Osteocyte (in vitro differentiated cells): ENCODE measurements at places on chromosomes 2 and 18. TPM values are rescaled to one million over a fixed set of nuclear protein-coding genes. Genes with fewer than 3 reads are reported as not detected.

DNA sequence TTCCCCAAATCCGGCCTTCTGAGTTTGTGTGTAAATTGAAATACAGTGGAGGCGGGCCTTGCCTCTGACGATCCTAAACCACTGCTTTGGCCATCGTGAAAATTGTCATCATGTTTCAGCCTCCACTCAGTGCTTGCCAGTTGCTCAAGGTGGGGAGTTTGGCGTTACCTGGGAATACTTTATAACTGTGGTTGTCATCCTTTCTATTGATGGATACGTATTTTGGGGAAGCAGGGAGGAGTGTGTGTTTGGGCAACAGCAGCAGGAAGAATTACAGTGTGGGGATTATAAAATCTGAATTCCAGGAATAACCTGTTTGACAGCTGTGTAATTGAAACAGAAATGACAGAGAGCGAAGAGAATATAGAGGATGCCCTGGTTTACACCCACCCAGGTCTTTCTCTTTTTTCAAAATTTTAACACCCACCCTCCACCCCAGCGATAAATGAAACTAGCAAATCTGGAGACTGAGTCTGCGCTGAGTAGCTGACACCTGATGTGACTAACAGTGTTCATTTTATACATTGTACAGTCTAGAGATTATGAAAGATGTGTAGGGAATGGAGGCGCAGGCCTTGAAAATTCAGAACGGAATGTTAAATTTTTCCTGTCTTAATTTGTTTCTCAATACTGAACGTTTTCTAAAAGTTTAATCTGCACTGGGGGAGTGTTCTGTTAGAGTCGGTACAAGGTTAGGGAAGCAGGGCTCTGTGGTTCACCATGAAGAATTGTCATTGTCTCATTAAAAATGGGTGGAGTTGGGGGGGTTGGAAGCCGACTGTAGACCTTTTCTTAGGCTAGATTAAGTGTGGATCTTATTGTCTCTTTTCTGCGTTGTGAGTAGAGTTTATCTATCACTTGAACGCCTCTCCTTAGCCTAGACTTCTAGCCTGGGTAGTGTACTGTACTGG lies 1.6 kb downstream of the MAP4K4 start:
- DNase-seq, result no peak

Gene INPP1
- 17.3 and 18.2 TPM in 2 replicates for total RNA-seq

Gene DLGAP1
- 0.05 TPM in 1 of 2 replicates, not detected in the other for total RNA-seq

GRCh38 chr2:153663371-153663770 lies 184.8 kb upstream of the RPRM start:
- no peak for DNase-seq

DNA sequence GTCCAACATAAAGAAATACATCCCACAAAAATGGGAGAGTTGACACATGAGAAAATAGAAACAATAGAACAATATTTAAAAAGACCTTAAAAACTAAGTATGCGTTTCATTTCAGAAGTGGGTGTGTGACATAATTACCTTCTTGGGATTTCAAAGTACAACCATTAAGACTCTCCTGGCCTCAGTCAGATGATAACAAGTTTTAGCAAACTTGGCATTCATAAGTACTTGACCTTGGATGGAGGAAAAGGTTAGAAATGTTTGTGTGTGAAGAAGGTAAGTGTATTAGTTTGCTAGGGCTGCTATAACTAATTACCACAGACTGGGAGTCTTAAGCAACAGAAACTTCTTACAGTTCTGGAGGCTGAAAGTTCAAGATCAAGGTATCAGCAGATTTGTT lies 4.9 kb upstream of the NGEF start:
- no peak for DNase-seq

GRCh38 chr2:23207871-23208270 lies 177.1 kb upstream of the KLHL29 start:
- peak; percentile 32 for DNase-seq

DNA sequence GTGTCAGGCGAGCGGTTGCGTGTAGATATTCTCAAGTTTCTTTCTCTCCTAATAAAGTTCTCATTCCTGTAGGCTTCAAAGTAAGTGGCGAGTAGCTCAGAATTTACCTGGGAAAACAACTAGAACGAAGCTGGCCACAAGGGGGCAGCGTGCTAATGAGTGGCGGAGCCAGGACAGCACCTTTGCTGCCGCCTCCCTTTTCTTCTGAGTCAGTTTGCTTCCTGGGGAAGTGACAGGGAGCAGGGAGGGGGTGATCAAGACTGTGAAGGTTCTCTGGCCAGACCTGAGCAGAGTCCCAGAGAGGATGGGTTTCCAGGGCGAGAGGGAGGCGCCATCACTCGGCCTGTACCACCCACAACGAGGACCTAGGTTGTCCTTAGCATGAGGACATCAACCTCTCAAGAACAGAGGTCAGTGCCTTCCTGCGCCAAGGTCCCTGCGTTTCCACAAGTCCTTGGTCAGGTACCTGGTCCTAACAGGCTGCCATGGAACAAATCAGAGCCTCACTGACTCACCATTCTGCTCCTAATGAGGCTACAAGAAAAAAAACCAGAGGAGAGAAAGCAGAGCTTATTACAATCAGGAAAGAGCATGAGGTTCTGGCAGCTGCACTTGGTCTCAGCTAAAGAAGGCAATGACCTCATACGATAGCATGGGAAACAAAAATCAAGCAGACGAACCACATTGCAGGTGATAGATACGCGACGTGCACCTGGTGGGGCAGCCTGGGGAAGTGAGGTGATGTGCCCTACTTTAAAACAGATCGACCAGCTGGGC lies 98.7 kb downstream of the PLB1 start:
- peak; percentile 92 for DNase-seq

DNA sequence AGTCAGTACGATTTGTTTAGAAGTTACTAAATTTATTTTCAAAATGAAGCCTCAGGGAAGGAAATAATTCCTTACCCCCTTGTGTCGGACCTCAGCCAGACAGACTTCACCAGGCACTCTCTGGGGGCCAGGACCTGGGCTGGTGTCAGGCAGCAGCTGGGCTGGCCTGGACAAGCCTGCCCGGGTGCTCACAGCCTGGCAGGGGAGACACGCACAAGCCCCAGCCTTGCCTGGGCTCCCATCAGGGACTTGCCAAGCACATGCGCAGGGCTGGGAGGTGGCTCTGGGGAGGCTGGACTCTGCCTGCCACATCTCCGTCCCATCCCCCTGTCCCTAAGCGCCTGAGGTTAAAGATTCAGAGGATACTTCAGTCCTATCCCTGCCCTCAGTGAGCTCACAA lies 56.8 kb upstream of the HS6ST1 start:
- no peak for DNase-seq

- no peak for DNase-seq
Observed at GRCh38 chr2:148255929-148256328, 235.0 kb downstream of the MBD5 start.

GRCh38 chr2:27209621-27210401 lies 2.0 kb upstream of the ATRAID start:
- DNase-seq, result no peak

DNA sequence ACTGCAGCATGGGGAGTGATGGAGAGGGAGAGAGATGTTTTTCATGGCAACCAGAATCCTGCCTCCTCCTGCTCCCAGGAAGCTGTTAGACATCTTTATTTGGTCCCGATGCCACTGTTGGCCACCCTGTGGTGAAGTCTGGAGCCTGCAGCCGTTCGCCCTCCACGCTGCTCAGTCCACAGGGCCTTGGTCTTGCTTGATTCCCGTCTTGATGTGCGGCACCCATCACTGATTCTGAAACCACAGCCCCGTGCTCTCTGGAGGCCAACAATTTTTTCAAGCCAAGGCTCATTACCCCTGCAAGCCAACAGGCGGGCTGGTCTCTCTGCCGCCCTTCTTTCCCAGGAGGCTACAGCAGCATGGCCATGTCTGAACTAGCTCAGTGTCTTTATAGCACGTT lies 24.5 kb downstream of the SIGLEC15 start:
- DNase-seq, result no peak

Gene GPBAR1
- not detected in 2 replicates for total RNA-seq

DNA sequence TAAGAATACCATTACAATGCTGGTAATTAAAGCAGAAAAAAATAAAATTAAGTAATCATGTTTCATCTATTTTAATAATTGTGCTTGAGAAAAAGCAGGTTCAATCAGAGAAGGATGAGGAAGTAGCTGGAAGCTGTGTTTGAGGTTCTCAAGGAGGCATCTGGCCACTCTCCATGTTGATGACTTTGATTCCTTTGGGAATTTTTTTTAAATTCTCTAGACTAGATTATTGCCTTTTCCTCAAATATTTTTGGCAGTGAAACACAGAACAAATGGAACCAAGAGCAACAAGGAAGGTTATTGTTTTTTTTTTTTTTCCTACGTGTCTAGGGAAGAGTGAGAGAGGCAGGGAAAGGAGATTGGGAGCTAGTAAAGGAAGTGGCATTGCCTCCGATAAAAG lies 99.9 kb upstream of the NRP2 start:
- DNase-seq, result no peak

Gene ST8SIA3
- not detected in 2 replicates for total RNA-seq

DNA sequence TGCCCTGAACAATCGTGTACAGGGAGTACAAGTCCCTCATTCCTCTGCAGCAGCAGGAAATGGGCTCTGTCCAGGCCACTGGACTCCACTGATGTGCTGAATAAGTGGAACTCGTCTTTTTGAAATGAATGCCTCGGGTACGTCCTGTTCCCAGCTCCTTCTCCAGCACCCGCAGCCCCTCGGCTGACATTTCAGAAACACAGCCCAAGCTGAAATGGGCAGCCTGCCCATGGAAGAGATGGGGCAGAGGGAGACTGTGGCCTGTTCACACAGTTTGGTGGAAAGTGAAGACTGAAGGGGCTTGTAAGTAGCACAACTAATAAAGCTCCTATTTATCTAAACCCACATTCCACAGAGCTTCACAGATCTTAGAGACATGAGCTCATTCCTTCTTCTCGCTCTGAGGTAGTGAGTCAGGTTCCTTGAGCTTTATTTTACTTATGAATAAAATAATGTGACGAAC lies 498.6 kb downstream of the TXNL1 start:
- DNase-seq, result no peak

- no peak for DNase-seq
Observed at GRCh38 chr2:201962774-201963562, 70.7 kb upstream of the FZD7 start.

- no peak for DNase-seq
Observed at GRCh38 chr2:74261204-74261864, 62.9 kb downstream of the MTHFD2 start.

DNA sequence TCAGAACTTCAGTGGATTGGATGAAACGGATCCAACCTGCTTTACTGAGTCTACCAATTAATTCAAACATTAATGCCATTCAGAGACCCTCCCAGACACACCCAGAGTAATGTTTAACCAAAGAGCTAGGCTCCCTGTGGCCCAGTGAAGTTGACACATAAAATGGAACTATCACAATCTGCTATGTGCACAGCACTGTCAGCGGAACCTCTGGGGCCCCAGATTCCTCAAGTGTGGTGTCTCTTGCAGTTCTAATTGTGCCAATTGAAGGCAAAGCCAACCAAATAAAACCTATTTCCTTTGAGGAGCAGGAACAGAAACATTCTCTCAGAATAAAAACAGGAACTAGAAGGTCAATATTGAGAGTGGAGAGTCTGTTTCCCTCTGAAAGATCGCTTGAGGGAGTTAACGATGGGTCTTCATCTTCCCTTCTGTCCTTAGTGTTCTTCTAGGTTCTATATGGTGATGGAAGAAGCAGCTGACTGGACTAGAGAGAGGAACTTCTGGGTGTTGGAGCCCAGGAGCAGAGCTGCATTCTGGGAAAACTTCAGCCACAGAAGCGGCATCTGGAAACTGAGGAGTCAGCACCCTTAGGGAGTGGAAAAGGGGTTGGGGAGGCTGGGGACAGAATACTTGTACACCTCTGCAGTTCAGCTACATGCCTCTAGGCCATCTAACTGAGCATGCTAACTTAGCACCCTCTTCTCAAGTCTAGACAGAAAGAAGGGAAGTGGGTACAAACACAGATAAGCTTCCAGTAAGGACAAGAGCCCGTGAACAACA lies 174.4 kb upstream of the FBXO11 start:
- no peak for DNase-seq

GRCh38 chr2:11398750-11399437 lies 54.5 kb upstream of the ROCK2 start:
- no peak for DNase-seq

DNA sequence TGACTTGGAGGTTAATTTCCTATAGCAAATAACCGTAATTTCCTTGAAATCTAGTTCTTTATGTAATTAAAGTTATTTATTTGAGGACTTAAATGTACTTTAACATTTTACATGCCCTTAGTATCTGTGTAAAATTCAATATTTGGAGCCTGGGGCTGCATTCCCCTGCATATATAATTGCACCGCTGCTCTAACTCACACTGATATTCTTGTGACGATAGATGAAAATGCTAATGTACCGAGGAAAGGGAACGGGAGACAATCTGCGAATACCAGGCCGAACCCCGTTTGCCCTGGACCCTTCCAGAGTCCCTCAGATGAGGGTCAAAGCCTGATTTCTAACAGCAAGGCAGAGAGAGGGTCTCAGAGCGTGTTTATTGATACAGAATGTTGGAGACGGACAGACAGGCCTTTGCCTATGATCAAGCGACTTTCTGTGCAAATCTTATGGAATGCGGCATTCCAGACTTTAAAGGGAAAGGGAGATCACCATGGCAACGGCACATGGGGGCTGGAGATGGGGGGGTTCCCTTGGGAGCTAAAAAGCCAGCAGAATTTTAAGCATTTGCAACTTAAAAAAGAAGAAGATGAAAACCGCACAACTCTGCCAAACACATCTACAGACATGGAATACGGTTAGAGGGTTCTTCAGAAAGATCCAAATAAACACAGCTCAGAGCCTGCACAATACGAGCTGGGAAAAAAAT lies 57.6 kb upstream of the TWIST2 start:
- DNase-seq, result no peak

- no peak for DNase-seq
Observed at GRCh38 chr18:37332628-37333420, 232.8 kb downstream of the CELF4 start.

Gene GKN2
- not detected in 2 replicates for total RNA-seq

DNA sequence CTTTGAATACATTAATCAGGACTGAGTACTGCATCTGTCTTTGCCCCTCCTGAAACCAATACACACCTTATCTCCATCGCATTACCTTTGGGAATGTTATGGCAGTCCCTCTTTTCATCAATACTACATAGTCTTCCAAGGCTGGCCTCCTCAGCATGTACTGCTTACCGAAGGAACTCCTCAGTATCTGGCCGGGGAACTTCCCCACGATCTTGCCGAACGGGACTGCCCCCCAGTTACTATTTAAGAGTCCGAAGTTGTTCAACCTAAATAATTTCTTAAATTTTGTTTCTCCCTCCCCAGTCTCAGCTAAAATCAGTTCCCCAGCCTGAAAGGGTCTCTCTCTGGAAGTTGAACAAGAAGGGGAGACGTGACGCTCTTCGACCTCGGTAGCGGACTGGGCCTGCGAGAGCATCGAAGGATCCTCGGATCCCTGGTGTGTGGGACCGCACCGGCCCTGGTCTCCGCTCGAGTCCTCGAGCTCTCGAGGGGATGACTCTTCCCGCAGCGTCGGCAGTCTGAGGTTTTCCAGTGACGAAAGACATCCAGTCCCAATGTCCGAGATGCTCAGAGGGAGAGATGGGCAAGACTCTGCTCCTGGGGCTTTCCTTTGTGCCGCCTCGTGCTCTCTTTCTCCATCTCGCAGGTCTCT lies 489 bp downstream of the TRMT61B start:
- no peak for DNase-seq

Gene TRAF3IP1
- total RNA-seq, result 17.3 and 19.4 TPM in 2 replicates

Gene IL1R1
- 56.3 and 59.8 TPM in 2 replicates for total RNA-seq

GRCh38 chr2:222713002-222713401 lies 41.5 kb downstream of the MOGAT1 start:
- DNase-seq, result no peak

Gene CDH7
- not detected in 2 replicates for total RNA-seq

Gene ALK
- total RNA-seq, result not detected in 2 replicates

Gene GALNT13
- total RNA-seq, result 0.13 TPM in 1 of 2 replicates, not detected in the other
